Stimulated activated CD8-positive, alpha-beta memory T cell treated with anti-CD3 and anti-CD28 coated beads, Interleukin-4, amount 100 ng/mL, for 1 hour (primary cell): ENCODE measurements at places on chromosomes 5 and 9.

DNA sequence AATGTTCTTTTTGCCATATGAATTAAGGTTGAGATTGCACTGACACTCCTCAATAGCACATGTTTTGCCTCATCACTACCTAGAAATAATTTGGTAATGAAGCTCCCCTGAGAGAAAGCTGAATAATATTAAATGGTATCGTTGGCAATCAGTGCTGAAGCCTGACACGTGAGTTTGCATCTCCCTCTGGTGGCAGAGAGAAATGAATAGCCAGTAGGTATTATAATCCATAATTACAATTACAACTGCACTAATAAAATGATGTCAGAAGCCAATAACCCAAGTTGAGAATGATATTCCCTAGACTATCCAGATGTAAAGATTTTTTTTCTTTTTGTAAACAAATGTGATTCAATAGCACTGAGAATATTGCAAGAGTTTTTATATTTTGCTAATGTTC is 700.3 kb downstream of the PTPRD start:
- DNase-seq: no peak

- no peak for DNase-seq
These were observed 40.1 kb upstream of the GRHPR start for GRCh38 chr9:37382161-37382981.

DNA sequence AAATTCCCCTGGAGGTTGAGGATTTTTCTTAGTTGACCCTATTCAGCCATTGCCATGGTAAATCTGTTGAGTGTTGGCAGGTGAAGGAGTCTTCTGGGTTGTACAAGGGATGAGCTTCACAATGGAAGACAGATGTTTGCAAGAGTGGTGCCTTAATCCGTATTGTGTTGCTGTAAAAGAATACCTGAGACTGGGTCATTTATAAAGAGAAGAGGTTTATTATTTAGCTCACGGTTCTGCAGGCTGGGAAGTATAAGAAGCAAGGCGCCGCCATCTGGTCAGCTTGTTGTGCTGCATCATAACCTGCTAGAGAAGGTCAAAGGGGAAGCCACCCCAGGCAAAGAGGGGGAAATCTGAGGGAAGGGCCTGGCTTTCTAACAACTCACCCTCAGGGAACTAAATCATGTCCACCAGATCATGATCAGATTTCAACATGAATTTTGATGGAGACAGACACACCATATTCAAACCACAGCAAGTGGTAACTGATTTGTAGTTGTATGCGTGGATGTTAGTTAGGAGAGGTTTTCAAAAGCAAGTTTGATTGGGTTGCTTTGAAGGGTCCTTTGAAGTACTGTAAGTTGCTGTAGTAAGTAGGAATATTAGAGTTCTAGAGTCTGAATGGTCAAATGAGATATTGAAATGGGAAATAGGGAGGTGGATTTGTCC is 2.5 kb downstream of the TNPO1 start:
- no peak for DNase-seq

GRCh38 chr5:66527478-66528035 is 68.6 kb upstream of the MAST4 start:
- DNase-seq: no peak

DNA sequence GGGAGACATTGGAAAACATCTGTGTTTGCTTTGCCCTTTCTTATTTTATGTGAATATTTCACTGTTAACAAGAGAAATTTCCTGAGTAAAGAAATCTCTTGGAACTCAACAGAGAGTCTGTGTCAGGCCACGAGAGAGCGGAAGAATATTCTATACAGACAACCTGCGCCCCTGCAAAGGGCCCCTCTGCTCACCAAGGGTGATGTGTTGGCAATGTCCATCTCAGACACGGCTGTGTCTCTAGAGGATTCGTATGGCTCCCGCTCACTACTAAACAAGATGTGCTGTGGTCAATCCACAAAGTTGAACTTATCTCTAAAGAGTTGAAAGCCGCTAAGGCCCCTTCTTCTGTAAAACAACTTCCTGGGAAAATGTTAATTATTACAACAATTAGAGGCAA is 241.0 kb upstream of the IRX1 start:
- no peak for DNase-seq

GRCh38 chr9:138082918-138083636 is 205.5 kb downstream of the CACNA1B start:
- no peak for DNase-seq

DNA sequence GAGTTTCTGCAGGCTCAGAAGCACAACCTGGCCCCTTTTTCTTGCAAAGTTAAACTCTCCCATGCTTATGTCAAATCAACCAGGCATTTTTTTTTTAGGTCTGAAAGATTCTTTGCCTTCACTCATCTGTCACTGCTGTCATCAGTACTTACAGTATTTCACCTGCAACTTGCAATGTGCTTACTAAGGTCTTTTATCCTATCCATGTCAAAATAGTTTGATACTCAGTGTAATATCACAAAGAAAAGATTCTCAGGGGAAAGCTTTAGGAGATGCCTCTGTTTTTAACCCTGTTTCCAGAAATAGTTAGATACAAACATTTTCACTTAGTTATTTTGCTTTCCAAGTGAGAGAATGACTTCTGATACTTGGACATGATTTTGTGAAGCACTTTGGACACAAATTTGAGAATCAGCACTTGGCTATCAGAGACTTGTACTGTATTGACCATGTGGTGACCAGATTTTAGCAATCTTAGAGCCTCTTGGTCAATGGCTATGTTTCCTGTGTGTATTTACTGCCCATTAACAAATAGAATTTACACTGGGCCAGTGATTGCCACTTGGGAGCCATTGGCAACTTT is 428.2 kb downstream of the IRX1 start:
- no peak for DNase-seq

DNA sequence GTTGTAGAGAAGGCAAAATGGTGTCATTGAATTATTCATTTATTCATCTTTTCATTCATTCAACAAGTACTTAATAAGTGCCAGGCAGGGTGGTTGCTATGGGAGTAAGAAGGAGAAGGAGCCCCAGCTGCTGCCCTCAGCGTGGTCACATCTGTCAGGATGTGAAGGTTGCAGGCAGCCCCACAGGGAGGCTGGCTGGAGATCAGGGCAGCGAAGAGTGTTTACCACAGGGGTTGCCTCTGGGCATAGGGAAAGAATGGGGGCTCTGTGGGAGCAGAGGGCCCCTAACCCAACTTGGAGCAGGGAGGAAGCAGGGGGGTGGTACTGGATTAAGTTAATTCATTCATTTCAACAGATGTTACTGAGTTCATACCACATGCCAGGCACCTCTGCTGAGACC is 6.0 kb downstream of the PCDH12 start:
- DNase-seq: no peak

GRCh38 chr9:123651871-123652270 is 278.1 kb downstream of the DENND1A start:
- DNase-seq: no peak

DNA sequence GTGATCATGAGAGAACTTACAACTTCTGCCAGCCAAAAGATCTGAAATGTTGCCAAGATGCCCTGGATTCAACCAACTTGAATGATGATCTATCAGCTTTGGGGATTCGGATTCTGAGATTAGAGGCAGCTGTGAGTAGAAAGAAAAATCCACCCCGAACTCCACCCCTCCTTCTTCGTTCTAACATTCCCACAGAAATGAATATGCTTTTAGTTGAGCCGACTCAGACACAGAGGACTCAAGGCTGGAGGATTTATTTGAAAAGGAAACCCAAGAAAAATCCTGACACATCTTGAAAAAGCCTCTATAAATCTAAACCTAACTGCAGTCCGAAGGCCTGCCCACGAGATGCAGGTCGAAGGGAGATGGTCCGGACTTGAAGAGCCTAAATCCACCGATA is 275.0 kb downstream of the GAS1 start:
- no peak for DNase-seq

GRCh38 chr9:133775951-133776905 is 38.1 kb upstream of the SARDH start:
- DNase-seq: no peak

DNA sequence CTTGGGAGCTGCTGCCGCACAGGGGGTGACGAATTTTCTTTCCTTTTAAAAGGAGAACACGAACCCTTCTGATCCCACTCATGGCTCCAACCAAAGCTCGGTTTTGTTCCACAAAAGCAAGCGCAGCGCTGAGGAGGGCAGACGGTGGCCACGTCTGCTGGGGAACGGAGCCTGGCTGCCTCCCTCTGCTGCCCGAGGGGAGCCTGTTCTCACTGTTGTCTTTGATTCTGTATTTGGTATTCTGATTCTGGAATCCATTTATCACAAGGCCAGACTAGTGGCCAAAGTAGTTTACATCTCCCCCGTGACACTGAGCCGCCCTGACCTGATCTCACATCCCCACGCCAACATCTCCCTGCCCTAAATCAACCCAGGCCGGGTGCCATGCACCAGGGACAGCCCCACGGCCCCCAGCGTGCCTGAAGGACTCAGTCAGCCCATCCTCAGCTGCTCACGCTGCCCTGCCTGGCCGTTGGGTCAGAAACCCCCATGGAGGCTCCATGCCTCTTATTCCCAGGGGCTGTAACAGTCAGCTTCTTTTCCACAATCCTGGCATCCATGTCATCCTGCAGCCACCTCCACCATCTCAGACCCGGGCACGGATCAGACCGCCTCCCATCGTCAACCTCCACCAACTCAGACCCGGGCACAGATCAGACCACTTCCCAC is 6.7 kb upstream of the NSMF start:
- no peak for DNase-seq

GRCh38 chr9:80320916-80321315 is 749.2 kb downstream of the TLE4 start:
- no peak for DNase-seq

- DNase-seq: no peak
These were observed 34.9 kb downstream of the IRF1 start for GRCh38 chr5:132455614-132456115.

DNA sequence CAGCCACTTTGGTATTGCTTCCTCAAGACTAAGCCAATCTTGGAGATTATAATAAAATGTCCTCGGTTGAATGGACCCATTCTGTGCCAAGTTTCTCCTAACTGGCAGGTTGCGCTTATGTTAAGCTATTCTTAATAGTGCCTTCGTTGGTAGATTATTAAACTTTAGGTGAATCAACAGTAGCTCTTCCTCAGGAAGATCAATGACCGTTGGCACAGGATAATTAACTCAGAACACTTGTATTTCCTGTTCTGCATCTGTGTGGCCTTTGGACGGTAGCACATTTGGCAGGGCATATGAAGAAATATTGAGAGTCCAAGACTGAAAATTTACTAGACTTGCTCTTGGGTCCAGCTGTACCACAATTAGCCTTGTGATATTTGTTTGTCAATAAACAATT is 402.9 kb downstream of the MLLT3 start:
- DNase-seq: no peak

GRCh38 chr9:123031963-123032362 is 1.5 kb upstream of the GPR21 start:
- no peak for DNase-seq

GRCh38 chr5:178241231-178241663 is 8.6 kb upstream of the PHYKPL start:
- no peak for DNase-seq
